ENCODE measurements at places on chromosomes 16 and 17.

DNA sequence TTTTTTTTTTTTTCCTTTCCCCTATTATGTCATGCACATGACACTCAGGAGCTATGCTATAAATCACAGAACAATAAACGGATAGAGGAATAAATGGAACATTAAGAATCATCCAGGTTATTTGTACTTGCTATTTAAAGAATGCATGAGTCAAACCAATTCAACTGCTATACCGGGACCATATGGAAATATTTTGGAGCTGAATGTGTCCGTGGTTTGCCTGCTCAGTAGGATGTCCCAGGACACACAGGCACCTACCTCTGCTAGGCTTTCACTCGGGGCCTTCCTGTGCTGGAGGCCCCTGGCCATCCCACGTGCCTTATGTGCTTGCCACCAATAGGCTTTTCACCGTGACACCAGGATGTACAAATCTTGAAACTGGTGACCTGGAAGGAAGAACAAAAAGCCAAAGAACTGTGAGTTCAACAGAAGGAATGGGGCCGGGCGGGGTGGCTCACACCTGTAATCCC is 15.3 kb upstream of the SEC14L1 start:
- DNase-seq = no peak

DNA sequence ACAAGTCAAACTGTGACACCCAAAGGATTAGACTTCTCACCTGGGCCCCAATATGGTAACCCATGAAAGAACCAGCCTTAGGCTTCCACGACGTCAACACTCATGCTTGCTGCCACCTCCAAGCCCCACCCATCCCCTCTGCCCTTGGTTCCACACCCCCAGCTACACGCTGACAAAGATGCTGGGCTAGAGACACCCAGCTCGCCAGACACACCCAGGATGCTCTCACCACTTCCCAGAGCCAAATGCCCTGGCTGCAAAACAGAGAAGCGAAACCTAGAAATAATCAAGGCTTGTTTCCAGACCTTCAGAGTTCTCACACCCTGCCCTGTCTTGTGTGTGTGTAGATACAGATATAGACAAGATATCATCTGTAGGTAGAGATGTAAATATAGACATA is 26.0 kb upstream of the ADCY9 start:
- no peak for DNase-seq

- no peak for DNase-seq
These were observed 5.4 kb upstream of the PNPO start for GRCh38 chr17:47935961-47936360.

GRCh38 chr17:44969144-44969780 is 1.2 kb upstream of the C1QL1 start:
- no peak for DNase-seq

- DNase-seq = no peak
These were observed 11.3 kb upstream of the GCSH start for GRCh38 chr16:81107511-81107910.

- DNase-seq = peak; percentile 18
These were observed 118.0 kb upstream of the RPL38 start for GRCh38 chr17:74085434-74085833.

DNA sequence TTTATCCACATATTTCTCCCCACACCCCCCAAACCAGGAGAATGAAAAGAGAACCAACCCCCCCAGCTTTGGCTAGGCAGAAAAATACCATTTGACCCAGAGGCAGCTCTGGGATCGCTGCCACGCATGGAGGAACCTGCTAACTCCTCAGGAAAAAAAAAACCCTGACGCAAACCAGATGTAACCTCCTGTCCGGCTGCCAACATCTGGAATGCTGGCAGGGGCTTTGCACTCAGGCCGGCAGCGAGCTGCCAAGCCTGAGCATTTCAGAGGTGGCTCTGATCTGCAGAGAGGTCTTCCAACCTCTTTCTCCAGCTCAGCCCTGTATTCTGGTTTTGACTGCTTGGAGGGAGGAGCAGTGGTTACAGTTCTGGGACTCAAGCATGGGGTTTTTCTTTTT is 8.2 kb downstream of the IGFBP4 start:
- DNase-seq = no peak

DNA sequence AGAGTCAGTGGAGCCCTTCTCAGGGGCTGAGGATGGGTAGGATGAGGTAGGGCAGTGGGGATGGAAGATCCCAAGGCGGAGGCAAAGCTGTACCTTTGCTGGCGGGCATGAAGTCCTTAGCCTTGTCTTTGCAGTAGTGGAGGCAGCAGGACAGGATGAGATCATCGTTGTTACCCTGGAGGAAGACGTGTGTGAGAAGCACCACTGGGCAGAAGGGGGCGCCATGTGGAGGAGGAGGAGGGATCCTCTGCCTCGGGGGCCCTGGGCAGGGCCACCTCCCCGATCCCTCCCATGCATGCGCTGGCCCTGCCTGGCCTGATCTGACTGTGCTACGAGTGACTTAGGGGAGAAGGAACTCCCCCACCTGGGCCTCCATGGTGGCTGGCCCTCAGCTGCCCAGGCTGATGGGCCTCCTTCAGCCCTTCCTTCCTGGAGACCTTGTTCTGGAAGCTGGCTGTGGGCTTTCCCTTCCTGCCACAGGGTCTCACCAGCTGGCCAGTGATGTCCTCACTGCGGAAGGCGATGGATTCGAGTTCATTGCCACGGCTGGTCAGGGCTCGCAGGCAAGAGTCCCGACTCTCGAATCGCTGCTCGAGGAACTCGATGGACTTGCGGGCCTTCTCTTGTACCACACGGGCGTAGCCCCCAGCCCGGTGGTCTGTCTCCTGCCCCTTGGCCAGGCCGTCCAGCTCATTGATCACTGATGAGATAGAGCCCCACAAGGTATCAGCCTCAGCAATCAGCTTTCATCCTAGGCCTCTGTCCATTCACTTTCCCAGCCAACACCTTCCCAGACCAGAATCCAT is 10.3 kb downstream of the HIC1 start:
- DNase-seq = peak; percentile 56

GRCh38 chr17:61318684-61319098 is 81.0 kb upstream of the TBX2 start:
- DNase-seq = no peak

- DNase-seq = no peak
These were observed 69.6 kb upstream of the GSE1 start for GRCh38 chr16:85543536-85543935.

DNA sequence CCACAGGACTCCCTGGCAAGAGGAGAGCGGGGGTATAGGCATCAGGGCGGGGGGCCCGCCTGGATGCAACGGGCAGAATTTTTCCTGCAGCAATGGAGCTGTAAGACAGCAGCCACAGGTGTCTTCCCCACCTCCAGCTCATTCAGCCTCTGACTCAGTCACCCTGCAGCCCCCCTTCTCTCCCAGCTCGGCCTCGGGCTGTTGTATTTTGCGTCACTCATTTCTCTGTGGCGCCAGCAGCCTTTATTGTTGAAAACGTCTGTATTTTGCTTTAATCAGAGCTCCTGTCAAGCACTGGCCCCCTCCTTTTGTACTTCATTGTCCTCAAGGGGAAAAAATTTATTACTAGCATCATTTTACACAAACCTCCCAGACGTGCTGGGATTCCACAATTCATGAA is 117.7 kb downstream of the WSCD1 start:
- DNase-seq = no peak

GRCh38 chr17:1945621-1946020 is 79.5 kb downstream of the RTN4RL1 start:
- no peak for DNase-seq

DNA sequence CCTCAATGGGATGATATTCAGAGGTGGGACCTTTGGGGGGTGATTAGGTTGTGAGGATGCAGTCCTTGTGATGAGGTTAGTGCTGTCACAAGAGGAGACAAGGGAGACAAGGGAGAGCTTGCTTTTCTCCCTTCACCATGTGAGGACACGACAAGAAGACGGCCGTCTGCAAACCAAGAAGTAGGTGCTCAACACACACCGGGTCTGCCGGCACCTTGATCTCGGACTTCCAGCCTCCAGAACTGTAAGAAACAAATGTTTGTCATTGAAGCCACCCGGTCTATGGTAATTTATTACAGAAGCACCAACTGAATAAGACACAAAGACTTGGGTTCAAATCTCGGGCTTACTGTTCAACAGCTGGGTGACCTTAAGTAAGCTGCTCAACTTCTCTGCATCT is 64.9 kb downstream of the MPHOSPH6 start:
- no peak for DNase-seq

- DNase-seq = no peak
These were observed 109.1 kb downstream of the GAS7 start for GRCh38 chr17:10089196-10089804.

DNA sequence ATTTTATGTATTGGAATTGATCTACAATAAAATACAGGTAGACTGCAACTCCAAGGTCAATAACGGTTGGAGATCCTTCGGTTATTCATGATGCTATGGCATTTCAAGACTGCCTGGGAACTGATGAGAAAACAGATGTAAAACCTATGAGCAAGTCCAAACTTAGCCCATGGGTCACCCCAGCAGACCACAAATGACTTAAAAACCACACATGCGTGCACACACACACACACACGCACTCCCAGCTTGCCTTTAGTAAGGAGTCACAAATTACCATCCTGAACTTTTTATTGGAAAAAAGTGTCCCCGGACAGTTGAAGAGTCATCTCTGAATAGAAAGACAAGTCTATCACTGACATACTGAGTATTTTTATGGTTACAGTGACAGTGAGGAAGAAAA is 26.7 kb downstream of the TRIM25 start:
- DNase-seq = no peak

GRCh38 chr17:76671912-76672262 is 28.3 kb upstream of the ST6GALNAC1 start:
- DNase-seq = no peak

GRCh38 chr16:23016368-23016767 is 132.9 kb downstream of the USP31 start:
- DNase-seq = no peak

- no peak for DNase-seq
These were observed 12.8 kb upstream of the CNEP1R1 start for GRCh38 chr16:50012182-50012581.

DNA sequence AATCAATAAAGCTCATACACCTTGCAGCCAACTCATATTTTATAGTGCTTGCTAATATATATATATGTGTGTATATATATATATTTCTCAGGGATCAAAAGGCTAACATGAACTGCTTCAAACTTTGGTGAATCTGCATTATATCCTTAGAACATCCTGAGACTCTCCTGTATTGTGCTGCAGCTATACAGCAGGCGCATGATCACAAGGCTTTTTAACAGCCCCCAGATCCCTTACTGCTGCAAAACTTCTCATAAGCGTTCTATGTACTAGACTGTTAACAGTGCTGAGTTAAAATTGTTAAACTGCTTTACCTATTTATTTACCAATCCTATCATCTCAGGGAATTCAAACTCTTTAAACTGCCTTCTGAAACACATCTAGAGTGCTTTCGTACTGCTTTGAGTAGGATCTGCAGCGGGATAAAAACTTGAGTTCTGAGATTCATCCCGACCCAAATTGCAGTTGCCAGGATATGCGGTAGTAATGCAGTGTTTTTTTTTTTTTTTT is 1.3 kb downstream of the GPATCH8 start:
- no peak for DNase-seq

DNA sequence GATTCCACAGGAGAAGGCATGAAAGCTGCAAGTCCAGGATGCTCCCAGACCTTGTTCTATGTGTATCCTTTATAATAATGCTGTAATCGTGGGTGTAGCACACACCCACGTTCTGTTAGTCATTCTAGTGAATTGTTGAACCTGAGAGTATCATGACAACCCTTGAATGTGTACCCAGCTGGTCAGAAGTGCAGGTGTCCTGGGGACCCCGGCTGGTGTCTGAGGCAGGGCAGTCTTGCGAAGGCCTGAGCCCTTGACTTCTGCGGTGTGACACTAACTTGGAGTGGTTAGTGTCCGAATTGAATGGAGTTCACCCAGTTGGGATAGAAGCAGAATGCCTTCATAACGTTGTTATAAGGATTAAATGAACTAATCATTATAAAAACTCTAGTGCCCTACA is 218.0 kb upstream of the TNRC6C start:
- DNase-seq = peak; percentile 36

DNA sequence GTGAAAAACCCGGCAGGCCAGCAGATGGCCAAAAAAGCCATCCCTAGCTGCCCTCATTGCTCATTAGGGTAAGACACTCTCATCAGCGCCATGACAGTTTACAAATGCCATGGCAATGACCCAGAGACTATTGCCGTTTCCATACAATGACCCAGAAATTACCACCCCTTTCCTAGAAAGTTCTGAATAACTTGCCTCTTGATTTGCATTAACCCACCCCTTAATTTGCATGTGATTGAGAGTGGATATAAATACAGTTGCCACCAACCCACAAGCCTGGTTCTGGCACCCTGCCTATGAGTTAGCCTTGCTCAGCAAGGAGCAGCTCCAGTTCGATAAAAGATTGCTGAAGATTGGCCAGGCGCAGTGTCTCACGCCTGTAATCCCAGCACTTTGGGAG is 16.1 kb upstream of the C16orf54 start:
- DNase-seq = no peak

DNA sequence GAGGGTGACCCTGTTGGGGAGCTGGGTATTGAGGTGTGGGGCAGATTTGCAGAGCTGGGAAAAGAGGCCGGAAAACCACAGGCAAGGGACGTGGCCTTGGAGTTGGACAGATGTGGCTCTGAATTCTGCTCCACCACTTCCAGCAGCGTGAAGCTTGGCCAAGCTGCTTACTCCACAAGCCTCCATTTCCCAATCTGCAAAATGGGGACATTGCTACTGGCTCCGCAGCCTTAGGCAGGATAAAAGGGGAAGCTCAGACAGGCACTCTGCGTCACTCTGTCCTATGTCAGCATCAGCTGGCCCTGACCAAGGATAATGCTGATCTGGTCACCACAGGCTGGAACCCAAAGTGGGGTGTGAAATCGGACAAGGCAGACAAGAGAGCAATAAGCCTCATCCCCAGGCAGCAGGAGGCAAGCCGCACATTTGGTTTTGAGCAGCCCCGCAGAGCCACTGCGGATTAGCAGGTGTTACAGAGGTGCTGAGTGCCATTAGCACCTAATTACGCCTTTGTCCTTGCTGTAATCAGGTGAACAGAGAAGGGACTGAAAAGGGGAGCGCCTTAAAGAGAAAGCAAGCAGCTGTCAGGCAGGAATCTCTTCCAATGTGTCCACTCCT is 54.8 kb downstream of the SDK2 start:
- DNase-seq = no peak

- no peak for DNase-seq
These were observed 9.9 kb downstream of the FAM83G start for GRCh38 chr17:18994631-18995030.

Data from SHP77 (cell line).